ENCODE measurements at places on chromosomes 13 and 19.
A peak's percentile ranks its signal among the peaks of the same experiment; 100 is the strongest.

DNA sequence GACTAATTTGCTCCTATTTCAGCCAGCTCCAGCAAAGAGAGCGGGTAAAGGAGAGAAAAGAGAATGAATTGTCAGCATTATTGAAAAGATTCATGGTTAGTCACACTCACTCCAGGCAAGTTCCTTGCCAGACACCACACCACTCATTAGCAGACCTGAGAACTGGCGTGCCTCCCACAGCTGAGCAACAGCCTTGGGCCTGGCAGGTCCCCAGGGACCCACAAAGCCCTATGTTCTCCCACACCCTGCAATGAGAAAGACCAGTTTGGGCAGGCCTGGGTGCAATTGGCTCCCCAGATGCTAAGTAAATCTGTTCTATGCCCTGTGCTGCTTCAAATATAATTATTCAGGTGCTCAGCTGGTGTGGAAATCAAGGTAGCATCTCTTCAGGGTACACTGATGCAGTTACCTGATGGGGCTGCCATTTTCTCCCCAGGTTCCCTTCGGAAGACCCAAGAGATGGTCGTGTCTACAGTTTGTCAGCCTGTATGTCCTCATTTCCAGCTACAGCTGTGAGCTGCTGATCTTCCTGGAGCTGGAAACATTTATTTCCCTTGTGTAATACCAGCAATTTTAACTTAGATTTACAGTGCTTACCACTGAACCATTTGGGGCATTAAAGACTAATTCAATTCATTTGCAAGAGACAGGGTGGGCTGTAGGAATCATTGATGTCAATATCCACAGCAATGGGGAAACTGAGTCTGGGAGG is 405.0 kb downstream of the COG6 start:
- peak; percentile 75 for DNase-seq

- DNase-seq = no peak
Observed at GRCh38 chr13:28717170-28717569, 1.6 kb downstream of the SLC46A3 start.

GRCh38 chr13:60583911-60584753 is 187.1 kb downstream of the TDRD3 start:
- DNase-seq = peak; percentile 5

- no peak for DNase-seq
Observed at GRCh38 chr13:106471957-106472543, 63.4 kb downstream of the EFNB2 start.

DNA sequence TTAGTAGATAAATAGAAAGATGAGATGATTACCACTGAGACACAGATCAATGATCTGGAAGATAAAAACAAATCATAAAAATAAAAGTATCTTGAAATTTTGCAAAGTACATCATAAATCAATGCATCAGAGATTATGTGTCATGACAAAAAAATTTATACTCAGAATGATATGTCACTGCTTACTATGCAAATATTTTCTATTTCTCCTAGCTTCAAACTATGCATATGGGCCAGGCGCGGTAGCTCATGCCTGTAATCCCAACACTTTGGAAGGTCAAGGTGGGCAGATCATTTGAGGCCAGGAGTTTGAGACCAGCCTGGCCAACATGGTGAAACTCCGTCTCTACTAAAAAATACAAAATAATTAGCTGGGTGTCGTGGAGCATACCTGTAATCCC is 17.3 kb upstream of the RBM26 start:
- no peak for DNase-seq
